CD4-positive, alpha-beta T cell treated with Interleukin-17A for 4 hours (primary cell): ENCODE measurements at places on chromosomes 2 and 18.

GRCh38 chr2:223647258-223647952 is 45.2 kb upstream of the SCG2 start:
- DNase-seq = no peak

- DNase-seq = no peak
These were observed 52.3 kb upstream of the ITGB6 start for GRCh38 chr2:160252278-160252887.

DNA sequence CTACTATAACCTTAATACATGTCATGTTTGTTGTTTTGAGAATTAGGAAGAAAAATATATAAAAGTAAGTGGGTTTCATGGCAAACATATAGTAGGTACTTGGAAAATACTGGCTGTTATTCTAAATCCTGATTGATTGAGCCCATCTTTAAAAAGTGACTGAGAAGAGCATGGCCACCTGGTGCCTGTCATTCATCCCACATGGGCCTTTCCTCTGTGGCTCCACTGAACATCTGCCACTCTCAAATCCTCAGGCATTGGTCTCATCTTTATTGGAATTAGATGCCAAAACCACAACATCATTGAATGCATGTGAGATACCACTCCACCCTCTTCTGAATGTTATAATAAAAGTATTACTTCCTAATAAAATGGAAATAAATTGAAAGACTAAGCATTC is 101.6 kb upstream of the TTN start:
- DNase-seq = no peak

DNA sequence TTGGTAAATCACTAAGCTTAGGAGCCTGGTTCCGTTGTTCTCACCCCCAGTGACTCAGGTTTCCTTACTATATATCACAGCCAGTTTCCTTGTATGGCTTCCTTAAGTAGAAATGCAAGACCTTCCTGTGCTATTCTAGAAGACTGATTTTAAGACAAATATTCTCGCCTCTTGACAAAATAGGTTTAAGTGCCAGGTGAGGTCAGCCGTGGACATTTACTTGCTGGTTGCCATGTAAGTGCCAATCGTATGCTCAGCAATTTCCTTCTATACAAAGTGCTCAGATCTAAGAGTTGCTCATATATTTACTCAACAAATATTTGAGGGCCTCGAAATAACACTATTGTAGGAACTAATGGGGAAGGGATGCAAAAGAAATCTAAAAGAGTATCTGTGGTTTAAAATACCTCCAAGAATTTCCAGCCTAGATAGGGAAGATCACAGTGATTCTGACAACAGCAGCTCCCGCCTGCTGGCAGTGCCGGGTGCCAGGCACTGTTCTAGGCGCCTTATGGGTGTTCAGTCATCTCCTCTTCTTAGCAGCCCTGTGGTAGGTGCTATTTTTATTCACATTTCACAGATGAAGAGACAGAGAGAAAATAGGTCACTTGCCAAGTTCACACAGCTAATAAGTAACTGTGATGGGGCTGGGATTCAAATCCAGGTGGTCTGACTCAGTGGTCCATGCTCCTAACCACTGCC is 95.3 kb upstream of the B3GNT7 start:
- DNase-seq = no peak

- DNase-seq = no peak
These were observed 8.2 kb downstream of the CYP26B1 start for GRCh38 chr2:72139471-72139873.
